Breast epithelium (tissue), 4 donors: ENCODE measurements at places on chromosomes 7 and 10. TPM values are rescaled to one million over a fixed set of nuclear protein-coding genes. Genes with fewer than 3 reads are reported as not detected.

GRCh38 chr10:543131-543530, 146.3 kb downstream of the DIP2C start:
- DNase-seq, result no peak
- H3K36me3 ChIP-seq, result no peaks in the 10 kb centered on the region
- H3K4me1 ChIP-seq, result no peaks in the 10 kb centered on the region
- no peak overlapping the region for H3K4me3 ChIP-seq
- no peaks in the 10 kb centered on the region for H3K27me3 ChIP-seq

- H3K27ac ChIP-seq, result no peak overlapping the region
- H3K4me3 ChIP-seq, result no peak overlapping the region
- DNase-seq, result no peak
Observed at GRCh38 chr7:6436385-6436685, 11.4 kb downstream of the DAGLB start.

GRCh38 chr10:71090801-71091200, 121.6 kb upstream of the UNC5B start:
- no peak for DNase-seq
- no peaks in the 10 kb centered on the region for H3K27me3 ChIP-seq
- no peaks in the 10 kb centered on the region for H3K36me3 ChIP-seq
- H3K4me3 ChIP-seq, result no peak overlapping the region
- no peak overlapping the region for H3K27ac ChIP-seq

- no peaks in the 10 kb centered on the region for H3K4me1 ChIP-seq
- no peaks in the 10 kb centered on the region for H3K27me3 ChIP-seq
- H3K27ac ChIP-seq, result no peak overlapping the region
- H3K36me3 ChIP-seq, result no peaks in the 10 kb centered on the region
Observed at GRCh38 chr10:80771902-80772555, 234.3 kb downstream of the SH2D4B start.

DNA sequence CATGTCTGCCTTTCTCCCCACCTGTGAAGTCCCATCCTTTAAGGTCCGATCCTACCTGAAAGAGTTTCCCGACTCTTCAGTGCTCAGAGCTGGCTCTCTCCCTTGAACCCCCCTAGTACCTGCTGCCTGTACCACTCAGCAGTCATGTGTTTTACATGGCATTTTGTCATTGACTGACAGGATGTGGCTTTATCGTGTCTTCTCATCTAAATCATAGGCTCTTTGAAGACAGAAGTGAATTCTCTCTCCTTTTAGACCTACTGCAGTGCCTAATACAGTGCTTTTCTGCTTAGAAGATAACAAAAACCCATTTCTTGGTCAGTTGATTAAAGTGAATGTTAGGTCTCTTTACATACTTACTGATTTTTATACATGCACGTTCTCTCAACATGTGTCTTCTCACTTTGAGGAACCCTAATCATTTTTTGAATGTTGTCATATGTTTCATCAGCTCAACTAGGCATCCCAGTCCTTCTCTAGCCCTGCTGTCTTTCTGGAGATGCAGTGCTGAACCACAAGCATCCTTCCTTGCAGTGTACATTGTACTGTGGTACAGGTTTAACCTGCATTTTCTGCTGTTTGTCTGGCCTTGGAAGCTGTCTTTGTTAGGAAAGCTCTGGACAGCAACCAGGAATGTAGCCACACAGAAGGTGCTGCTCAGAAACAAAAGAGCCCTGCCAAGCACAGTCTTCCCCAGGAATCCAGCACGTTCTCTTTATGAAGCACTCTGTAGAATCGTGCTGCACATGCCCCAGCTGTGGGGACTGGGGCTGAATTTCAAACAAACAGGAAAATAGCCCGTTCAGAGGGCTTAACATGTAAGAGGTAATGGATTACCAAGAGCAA, 28.1 kb upstream of the LRRC4 start:
- H3K27me3 ChIP-seq, result no peaks in the 10 kb centered on the region
- no peak overlapping the region for H3K4me3 ChIP-seq
- no peak for DNase-seq
- no peaks in the 10 kb centered on the region for H3K4me1 ChIP-seq
- H3K27ac ChIP-seq, result no peak overlapping the region

Gene FEZF1
- total RNA-seq, result not detected

Gene PLPP4
- total RNA-seq, result not detected
